Stimulated activated CD8-positive, alpha-beta memory T cell treated with anti-CD3 and anti-CD28 coated beads, Interleukin-4, amount 100 ng/mL, for 1 hour (primary cell): ENCODE measurements at places on chromosomes 2 and 18.

DNA sequence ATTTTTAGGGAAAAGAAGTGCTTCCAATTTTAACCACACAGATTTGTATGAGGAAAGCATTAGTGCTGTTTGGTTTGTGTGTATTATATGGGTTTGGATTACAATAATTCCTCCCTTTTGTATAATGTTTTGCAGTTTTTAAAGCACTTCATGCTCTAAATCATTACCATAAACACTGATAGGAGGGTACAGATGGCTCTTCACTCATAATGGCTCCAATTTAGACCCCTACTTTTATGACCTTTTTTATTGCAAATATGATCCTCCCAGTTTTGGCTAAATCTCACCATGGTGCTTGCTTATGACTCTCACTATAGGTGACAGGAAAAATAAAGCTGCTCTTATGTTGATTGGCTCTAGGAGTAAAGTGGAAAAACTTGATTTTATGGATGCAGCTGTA is 23.8 kb upstream of the TMEM17 start:
- no peak for DNase-seq

GRCh38 chr2:24365051-24365450 is 4.7 kb upstream of the ITSN2 start:
- no peak for DNase-seq

DNA sequence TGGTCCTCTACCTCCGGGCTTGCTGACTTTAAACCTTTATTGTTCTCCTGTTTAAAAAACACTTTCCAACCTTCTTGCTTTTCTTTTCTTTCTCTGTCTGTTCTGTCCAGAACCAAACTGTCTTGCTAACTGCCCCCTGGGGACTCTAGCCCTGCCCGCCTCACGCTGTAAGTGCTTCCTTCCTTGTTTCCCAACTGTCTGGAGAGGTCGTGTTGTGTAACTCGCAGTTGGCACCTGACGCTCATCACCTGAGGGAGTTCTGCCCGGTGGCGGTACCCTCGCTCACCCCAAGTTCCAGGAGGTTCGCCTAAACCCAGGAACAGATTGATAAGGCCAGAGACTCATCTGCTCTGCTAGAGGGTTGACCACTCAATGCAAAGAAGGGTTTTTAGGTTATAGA is 123.4 kb downstream of the MTCL1 start:
- no peak for DNase-seq

DNA sequence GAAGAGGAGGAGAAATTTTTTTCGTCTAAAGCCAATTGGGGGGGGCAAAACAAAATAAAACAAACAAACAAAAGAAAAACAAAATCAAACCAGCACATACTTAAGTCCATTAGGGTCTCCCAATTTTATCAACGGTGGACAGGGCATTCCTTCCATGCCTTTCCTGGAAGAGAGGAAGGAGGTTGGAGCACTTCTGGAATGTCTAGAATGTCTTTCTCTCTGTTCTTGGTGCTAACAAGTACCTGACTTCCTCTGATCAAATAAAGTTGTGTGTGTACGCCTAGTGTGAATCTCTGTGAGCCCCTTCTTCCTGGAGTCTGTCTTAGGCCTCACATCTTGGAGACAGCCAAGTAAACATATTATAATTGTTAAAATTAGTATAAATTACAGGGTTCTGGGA is 399.0 kb upstream of the LRRTM1 start:
- DNase-seq = no peak

- DNase-seq = no peak
Observed at GRCh38 chr2:182542501-182543258, 115.8 kb upstream of the PDE1A start.

- no peak for DNase-seq
Observed at GRCh38 chr2:240202586-240202985, 62.1 kb upstream of the OTOS start.

DNA sequence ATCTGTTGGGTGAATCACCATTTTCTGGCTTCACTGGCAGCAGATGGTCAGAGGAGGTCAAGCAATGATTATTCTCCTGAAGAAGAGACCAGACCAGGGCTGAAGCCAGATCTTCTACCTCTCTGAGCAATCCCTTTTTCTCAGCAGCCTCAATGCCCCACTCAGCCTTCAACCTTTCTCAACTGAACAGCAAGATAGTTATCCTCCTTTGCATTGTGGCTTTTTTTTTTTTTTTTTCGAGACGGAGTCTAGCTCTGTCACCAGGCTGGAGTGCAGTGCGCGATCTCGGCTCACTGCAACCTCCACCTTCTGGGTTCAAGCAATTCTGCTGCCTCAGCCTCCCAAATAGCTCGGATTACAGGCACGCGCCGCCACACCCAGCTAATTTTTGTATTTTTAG is 50.5 kb downstream of the ZFP36L2 start:
- DNase-seq = no peak

- no peak for DNase-seq
Observed at GRCh38 chr2:104849101-104849500, 4.8 kb upstream of the POU3F3 start.

DNA sequence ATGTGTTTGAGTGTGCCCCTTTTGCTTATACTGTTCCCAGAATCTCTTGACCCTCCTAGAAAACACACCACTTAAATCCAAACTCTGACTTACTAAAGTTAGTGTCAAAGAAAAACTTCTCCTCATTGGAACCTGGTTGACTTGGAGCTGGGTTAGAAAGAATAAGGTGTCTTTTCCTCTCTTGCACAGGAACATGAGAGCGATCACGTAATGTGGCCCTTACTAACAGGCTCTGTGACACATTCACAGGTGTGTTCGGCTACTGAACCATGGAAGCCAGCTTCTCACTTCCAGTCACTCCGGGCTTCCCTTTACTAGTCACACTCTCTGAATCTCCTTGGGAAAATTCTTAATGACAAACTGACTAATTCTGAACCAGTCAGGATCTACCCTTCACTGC is 5.4 kb upstream of the POU3F3 start:
- no peak for DNase-seq

DNA sequence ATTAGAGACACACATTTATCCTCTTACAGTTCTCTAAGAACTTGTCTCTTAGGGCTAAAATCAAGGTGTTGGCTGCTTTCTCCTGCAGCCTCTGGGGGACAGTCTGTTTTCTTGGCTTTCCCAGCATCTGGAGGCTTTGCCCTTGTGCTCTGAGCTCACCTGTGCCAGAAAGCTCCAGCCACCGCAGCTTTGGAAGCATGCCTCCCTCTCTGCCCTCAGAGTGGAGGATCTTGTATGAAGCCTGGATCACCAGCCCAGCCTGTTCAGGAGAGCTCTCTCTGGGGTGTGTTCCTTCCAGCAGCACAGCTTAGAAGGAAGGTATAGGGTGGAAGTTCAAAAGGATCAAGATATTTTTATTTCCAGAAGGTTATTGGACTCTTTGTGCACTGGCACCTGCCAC is 53.1 kb upstream of the TPO start:
- DNase-seq = no peak

GRCh38 chr2:26630669-26631360 is 10.4 kb downstream of the CIB4 start:
- DNase-seq = no peak

DNA sequence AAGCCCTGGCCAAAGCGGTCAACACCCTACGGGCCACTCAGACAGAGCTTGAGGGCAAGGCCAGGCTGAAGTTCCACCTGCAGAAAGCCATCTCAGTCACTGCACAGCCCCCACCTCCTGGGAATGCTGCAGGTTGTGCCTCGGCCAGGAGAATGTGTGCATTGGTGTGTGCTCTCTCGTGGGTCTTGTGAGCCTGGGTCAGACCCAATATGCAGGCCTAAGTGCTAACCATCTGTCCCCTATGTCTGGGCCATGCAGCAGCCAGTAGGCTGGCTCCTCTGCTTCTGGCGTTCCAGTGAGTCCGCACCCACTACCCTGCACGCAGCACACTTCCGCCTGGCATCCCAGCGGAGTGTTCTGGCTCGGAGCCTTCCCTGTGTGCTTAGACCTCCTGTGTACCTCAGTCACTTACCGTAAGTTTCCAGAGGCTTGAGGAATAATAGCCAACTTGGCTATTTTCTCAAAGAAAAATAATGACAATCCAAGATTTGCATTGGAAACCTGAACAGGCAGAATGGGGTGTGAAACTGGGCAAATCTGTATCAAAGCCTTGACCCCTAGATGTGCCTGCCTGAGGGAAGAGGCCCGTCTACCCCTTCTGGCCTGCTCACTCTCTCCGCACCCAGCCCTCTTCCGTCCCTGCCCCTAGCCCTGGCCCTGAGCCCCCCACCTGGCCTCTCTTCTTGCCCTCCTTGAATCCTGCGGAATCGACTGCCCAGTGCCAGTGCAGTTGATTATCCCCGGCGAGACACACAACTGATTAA is 7.2 kb downstream of the SIX3 start:
- DNase-seq = no peak

DNA sequence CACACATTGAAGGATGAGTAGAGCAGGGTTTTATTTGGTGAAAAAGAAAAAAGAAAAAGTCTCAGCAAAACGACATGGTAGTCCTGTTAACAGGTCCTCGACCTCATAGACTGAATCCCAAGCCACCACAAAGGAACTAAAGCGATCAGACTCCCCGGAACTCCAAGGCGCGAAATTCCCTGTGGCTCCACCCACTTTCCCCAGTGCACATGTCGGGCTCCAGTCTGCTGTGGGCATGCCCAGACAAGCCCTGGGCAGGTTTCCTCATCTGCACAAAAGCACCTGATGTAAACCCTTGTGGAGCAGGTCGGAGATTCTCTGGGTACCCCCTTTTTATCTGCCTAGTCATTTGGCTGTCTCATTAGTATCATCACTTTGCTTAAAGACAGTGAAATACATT is 170.7 kb upstream of the FSIP2 start:
- DNase-seq = no peak

GRCh38 chr2:80117401-80117800 is 187.2 kb downstream of the LRRTM1 start:
- DNase-seq = no peak

DNA sequence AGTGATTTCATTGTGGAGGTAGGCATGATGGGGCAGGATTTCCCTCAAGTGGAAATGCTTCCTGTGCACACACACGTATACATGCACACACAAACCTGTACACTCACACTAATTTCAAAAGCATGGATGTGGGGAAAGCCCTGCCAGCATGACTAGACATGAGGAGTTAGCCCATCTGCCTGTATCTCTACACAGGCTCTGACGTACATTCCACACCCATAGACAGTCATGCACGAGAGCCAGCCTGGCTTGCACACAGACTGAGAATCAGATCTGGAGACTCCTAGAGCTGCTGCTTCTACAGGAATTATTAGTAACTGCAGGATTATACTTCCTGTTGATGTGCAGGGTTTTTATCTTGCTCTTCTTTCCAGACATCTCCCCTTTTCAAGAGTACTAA is 27.3 kb upstream of the NFU1 start:
- no peak for DNase-seq

- DNase-seq = no peak
Observed at GRCh38 chr2:208182835-208183234, 7.0 kb downstream of the C2orf80 start.

DNA sequence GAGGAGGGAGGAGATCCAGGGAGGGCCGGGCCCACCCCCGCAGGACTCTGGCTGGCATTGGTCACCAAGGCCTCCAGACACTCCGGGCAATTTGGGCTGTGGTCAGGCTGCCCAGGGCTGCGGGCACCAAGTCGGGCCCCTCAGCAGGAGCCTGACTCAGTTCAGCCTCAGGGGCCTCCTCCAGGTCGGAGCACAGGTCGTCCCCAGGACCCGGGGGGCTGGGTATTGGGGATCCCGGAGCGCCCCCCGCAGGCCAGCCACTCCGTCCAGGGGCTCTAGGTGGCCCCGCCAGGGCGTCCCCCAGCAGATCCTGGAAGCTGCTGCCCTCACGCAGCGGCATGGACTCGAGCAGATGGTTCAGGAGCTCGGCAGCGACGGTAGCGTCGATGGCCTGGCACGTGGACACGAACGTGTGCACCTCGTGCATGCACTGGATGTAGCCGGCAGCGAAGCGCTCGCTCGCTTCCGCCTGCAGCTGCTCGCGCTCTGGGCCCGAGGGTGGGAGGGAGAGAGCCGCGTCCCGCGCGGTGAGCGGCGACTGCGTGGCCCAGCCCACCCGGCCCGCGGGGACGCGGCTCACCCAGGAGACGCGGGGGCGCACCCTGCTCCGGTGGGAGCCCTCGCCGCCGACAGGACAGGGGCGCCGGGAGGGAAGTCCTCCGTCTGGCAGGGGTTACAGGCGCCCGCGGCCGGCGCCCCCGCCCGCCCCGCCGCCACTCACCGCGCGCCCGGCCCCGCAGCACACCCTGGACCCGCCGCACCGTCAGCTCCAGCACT is 884 bp downstream of the HES6 start:
- no peak for DNase-seq

DNA sequence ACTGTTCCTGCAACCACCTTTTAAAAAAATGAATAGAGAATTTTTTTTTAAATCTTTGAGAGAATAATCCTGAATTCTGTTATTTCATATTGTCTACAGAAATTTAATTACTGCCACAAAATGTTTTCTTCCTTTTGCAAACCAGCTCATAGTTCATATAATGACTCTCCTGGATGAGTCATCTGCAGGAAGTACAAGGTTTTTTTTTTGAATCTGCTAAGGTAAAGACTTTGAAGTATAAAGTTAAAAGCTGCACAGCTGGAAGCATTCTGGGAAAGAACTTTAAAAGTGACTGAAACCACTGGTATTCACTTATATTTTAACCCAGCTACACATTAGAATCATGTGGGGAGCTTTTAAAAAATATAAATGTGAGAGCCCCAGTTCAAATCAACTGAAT is 25.4 kb downstream of the SESTD1 start:
- no peak for DNase-seq

DNA sequence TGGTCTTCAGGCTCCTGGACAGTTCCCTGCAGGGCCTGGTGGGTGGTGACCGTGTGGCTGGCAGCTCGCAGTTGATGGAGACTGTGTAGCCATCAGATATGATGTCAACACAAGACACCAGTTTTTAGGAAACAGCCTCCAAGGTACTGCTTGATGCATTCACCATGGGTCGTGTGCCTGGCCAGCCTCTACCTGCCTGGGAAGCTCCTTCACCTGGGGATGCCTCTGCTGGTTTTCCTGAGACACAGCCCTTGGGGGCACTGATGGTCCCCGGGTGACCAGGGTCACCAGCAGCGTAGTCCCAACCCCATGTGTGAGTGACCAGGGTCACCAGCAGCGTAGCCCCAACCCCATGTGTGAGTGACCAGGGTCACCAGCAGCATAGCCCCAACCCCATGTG is 33.6 kb upstream of the KCNG2 start:
- DNase-seq = no peak

- no peak for DNase-seq
Observed at GRCh38 chr2:26649322-26649721, 8.2 kb upstream of the CIB4 start.

- DNase-seq = no peak
Observed at GRCh38 chr2:67389788-67390187, 7.3 kb upstream of the ETAA1 start.

DNA sequence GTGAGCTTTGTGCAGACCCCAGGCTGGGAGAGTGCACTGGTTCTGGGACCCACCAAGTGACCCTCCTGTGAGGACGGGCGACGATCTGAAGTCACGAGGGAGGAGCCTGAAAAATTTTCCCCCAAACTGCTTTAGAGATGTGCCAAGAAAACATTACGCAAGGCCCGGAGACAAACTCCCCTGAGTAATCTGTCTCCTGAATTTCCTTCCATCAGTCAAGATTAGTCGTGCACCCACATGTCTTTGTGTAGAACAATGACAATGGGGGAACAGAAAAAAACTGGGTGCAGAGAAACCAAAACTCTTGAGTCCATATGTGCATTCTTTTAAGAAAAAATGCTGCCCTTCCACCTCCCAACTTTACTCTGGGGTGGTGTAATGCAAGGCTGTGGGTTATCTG is 12.6 kb upstream of the NCK2 start:
- no peak for DNase-seq
